ENCODE measurements at places on chromosomes 11 and 22. TPM values are rescaled to one million over a fixed set of nuclear protein-coding genes. Genes with fewer than 3 reads are reported as not detected.

The PNPLA5 gene
- not detected for total RNA-seq

The TMEM151A gene
- 0.18 TPM for total RNA-seq

The LARGE1 gene
- total RNA-seq: 69.6 TPM

GRCh38 chr22:21823740-21824444, 43.6 kb downstream of the MAPK1 start:
- no peak for DNase-seq

- DNase-seq: no peak
These were observed 17.0 kb upstream of the SCGB1A1 start for GRCh38 chr11:62401811-62402210.

DNA sequence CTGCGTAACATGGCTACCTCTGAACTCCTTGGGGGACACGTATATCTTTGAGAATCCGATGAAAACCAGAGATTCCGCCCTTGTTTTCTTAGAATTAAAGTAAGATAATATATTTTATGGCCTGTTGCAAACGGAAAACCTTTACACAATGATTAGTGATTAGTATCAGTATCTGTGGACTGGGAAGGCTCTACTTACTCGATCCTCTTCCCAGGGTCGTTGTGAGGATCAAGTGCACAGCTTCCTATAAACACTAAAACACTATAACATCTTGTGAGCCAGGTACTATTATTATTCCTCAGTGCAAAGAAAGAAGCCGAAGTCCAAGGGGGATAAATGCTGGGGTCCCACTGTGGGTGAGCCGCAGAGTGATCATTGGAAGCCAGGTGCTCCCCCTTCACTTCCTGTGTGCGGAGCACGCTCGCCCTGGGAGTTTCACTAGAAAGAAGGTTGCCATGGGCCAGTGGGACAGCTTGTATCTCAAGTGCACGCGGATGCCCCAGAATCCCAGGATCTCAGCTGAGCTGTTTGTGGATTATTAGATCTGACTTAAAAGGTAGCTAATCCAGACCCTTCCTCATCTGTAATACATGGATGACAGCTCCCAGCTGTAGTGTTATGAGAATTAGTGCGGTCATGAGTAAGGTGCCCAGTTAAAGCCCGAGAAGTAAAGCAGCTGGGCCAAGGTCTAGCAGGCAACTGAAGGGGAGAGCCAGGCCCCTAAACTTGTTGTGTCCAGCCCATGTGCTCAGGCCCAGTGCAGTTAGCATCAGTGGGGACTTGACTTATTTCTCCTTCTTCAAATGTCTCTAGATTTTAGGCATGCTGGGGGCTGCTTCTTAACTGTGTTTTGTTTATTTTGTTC, 839 bp downstream of the CBY1 start:
- no peak for DNase-seq

DNA sequence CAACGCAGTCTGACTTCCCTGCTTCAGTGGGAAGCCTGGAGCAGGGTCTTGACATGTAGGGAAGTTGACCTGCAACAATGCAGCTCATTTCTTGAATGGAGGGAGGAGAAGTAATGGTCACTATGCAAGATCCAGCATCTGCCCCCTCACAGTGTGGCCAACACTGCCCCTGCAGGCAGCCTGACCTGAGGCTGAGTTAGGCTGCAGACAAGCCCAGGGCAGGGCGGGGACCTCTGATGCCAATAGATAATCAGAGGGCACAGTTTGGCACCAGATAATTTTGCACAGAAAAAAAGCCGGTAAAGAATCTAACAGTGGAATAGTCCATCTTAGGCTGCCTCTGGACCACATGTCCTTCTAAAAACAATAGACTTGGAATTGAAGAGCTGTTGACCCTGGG, 182.3 kb downstream of the DSCAML1 start:
- DNase-seq: no peak

DNA sequence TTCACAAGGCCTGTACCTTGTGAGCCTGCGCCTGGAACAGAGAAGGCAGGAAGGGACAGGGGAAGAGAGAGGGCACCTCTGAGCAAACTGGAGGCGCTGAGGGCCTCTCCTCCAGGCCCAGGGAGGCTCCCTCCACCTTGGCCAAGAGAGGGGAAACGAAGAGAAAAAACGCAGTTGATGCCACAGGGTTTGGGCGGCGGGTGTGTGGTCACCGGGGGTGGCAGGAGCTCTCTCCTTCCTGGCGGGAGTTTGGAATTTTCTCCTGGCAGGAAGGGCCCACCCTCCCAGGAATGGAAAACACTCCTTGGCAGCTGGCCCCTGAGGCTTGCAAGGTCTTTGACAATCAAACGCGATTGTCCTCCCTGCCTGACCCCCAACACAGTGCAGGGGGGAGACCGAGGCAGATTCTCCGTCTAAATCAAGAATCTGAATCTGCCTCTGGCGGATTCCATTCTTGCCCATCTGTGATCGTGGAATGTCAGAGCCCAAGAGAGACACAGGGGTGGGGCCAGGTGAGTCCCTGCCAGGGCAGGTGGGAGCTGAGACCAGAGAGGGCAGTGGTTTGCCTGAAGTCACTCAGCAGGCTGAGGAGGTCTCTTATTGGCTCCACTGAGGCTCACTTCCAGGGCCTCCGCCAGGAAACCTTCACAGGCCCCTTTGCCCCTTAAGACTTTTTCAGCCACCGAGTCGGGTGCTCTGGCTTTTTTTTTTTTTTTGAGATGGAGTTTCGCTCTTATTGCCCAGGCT, 21.0 kb downstream of the RPL3 start:
- no peak for DNase-seq

DNA sequence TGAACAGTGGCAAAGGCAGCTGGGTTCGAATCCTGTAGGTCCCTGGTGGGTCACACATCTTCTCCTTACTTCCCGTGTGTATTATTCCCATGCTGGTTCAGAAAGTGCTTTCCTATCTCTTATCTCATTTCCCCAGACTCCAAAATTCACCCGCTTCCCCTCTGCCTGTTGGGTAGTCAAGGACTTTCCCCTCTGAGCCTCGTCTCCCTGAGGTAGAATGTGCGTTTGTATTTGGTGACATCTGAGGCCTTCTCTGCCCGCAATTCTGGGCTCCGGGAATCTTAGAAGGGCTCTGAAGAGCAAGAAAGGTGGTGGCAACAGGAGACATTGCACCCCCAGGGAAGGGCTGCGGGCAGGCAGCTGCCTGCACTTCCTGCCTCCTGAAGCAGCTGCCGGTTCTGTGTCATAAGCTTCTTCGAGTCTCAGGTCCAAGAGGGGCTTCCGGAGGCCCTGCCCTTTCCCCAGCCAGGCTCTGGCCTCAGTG, 5.9 kb downstream of the LRRC32 start:
- DNase-seq: no peak

GRCh38 chr11:24779791-24780190, 282.9 kb downstream of the LUZP2 start:
- no peak for DNase-seq

GRCh38 chr11:104897891-104898684, at the start of gene CASP12:
CASP12 (minus strand) TSS chr11:104898460.
- no peak for DNase-seq

All from left colon (tissue), 2 donors.